Hepatocyte (in vitro differentiated cells): ENCODE measurements at places on chromosomes 7 and 10. TPM values are rescaled to one million over a fixed set of nuclear protein-coding genes. Genes with fewer than 3 reads are reported as not detected.

ATRNL1 gene
- polyA plus RNA-seq, result 3.7 and 5.9 TPM in 2 replicates

UPF2 gene
- polyA plus RNA-seq, result 12.3 and 12.9 TPM in 2 replicates

CCL26 gene
- 7.3 and 8.7 TPM in 2 replicates for polyA plus RNA-seq

CHAT gene
- 0.88 TPM in 1 of 2 replicates, not detected in the other for polyA plus RNA-seq

BHLHA15 gene
- polyA plus RNA-seq, result 0.39 TPM in 1 of 2 replicates, not detected in the other

IFIT1B gene
- polyA plus RNA-seq, result not detected in 2 replicates

GOLGA7B gene
- 0.11 and 0.15 TPM in 2 replicates for polyA plus RNA-seq

CABCOCO1 gene
- 0.33 and 1.4 TPM in 2 replicates for polyA plus RNA-seq

TMEM26 gene
- 0.27 and 0.39 TPM in 2 replicates for polyA plus RNA-seq

CUTC gene
- polyA plus RNA-seq, result 26.3 and 29.4 TPM in 2 replicates

PTPRE gene
- 3.2 and 5.0 TPM in 2 replicates for polyA plus RNA-seq

SLC26A3 gene
- polyA plus RNA-seq, result 4.2 and 8.1 TPM in 2 replicates

CPA5 gene
- 0.30 TPM in 1 of 2 replicates, not detected in the other for polyA plus RNA-seq

MSMB gene
- polyA plus RNA-seq, result 10.0 and 11.0 TPM in 2 replicates

MCM10 gene
- polyA plus RNA-seq, result 3.6 and 4.7 TPM in 2 replicates

AQP1 gene
- 183 and 241 TPM in 2 replicates for polyA plus RNA-seq

CLEC5A gene
- not detected in 2 replicates for polyA plus RNA-seq

SP4 gene
- polyA plus RNA-seq, result 1.4 and 2.6 TPM in 2 replicates

GIMAP5 gene
- polyA plus RNA-seq, result 0.79 TPM in 1 of 2 replicates, not detected in the other

ACSM6 gene
- polyA plus RNA-seq, result 0.10 TPM in 1 of 2 replicates, not detected in the other

SFTPA1 gene
- polyA plus RNA-seq, result not detected in 2 replicates

TMEM229A gene
- polyA plus RNA-seq, result 0.35 TPM in 1 of 2 replicates, not detected in the other

ITPRID1 gene
- polyA plus RNA-seq, result 0.06 and 0.71 TPM in 2 replicates

PGAM2 gene
- 0.66 TPM in 1 of 2 replicates, not detected in the other for polyA plus RNA-seq

VIPR2 gene
- polyA plus RNA-seq, result 2.7 and 4.5 TPM in 2 replicates

VSTM4 gene
- polyA plus RNA-seq, result 8.5 and 9.0 TPM in 2 replicates

RBP3 gene
- 1.1 and 1.3 TPM in 2 replicates for polyA plus RNA-seq

LIPN gene
- not detected in 2 replicates for polyA plus RNA-seq

HOXA13 gene
- 6.1 and 6.2 TPM in 2 replicates for polyA plus RNA-seq

MMP21 gene
- 0.21 and 0.22 TPM in 2 replicates for polyA plus RNA-seq

CACNB2 gene
- 4.4 and 5.3 TPM in 2 replicates for polyA plus RNA-seq

PPRC1 gene
- polyA plus RNA-seq, result 23.7 and 25.4 TPM in 2 replicates

PAPOLB gene
- polyA plus RNA-seq, result not detected in 2 replicates
